ENCODE measurements at places on chromosomes 11 and 22. TPM values are rescaled to one million over a fixed set of nuclear protein-coding genes. Genes with fewer than 3 reads are reported as not detected.

GRCh38 chr11:134524896-134525845, 113.1 kb upstream of the B3GAT1 start:
- DNase-seq, result no peak

Gene PSMA1
- 155 TPM for total RNA-seq

Gene PRR33
- total RNA-seq, result not detected

Gene IFITM10
- total RNA-seq, result 5.9 TPM

GRCh38 chr11:118152552-118153471, at the start of gene SCN4B:
TSS of gene SCN4B (minus strand) at chr11:118152823. CDS start at chr11:118152673, 150 bp downstream.
- peak; percentile 93 for DNase-seq

DNA sequence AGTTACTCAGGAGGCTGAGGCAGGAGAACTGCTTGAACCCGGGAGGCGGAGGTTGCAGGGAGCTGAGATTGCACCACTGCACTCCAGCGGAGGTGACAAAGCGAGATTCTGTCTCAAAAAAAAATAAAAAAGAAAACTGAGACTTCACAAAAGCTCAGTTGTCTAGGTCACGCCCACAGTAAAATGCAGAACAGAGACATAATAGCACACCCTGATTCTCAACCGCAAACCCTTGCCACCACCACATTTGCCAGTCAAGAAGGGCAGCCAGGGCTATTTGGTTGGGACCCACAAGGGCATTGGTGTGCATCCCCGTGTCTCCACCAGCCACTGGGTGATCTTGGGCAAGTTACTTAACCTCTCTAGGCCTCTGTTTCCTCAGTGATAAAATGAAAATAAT, 25.4 kb downstream of the CREB3L1 start:
- DNase-seq, result no peak

DNA sequence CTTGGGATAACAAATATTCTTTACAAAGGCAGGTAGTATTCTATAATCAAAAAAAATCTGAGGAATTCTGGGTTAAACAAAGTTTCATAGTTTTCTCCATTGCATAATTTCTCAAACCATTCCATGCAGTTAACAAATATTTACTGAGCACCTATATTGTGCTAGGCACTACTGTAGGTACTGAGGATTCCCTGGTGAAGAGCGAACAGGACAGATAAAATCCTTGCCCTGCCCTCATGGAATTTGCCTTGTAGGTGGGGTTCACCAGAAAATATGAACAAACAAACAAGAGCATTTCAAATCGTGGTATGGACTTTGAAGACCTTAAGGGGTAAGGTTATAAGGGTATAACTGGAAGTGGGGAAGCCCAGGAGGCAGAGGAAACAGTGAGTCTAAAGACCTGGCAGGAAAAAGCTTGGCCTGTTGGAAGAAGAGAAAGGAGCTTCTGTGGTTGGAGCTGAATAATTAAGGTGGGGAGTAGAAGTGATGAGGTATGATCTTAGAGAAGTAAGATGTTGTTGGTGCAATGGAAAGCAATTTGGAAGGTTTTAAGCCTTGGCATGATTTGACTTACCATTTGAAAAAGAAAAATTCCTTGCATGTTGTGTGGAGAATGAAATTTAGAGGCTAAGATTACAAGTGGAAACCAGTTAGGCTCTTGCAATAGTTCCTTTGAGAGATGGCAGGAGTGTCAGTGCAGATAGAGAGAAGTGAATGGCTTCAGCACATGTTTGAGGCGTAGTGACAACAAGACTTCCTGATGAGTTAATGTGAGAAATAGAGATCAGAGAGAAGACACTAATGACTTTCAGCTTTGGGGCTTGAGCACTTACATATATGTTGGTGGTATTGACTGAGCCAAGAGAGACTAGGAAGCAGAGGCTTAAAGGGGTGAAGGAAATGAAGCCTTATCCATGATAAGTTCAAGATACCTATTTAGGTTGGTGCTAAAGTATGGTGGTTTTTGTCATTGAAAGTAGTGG, 55.7 kb upstream of the PICALM start:
- DNase-seq, result no peak

DNA sequence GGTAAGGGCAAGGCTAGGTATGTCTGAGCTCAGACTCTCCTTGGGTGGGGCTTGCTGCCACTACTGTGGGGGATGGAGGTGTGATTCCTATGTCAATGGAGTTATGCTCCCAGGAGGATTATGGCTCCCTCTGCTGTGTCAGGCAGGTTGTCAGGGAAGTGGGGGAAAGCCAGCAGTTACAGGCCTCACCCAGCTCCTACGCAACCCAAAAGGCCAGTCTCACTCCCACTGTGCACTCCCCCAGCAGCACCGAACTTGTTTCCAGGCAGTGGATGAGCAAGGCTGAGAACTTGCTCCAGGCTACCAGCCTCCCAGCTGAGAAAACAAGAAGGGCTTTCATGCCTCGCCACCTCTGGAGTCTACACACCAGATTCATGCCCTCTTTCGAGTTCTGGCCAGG, 18.2 kb downstream of the C11orf91 start:
- no peak for DNase-seq
